ENCODE measurements at places on chromosomes 6 and 20. TPM values are rescaled to one million over a fixed set of nuclear protein-coding genes. Genes with fewer than 3 reads are reported as not detected.

The GRIK2 gene
- total RNA-seq = 1.1 TPM

The TRIM26 gene
- total RNA-seq = 23.5 TPM

The TNFRSF21 gene
- total RNA-seq = 35.2 TPM

The GABBR1 gene
- total RNA-seq = 9.5 TPM

The OOEP gene
- total RNA-seq = not detected

The COX4I2 gene
- total RNA-seq = not detected

The AGPAT4 gene
- 6.6 TPM for total RNA-seq

The DEFB132 gene
- not detected for total RNA-seq

The NNAT gene
- 20.9 TPM for total RNA-seq

The C20orf96 gene
- total RNA-seq = 2.3 TPM

The SLA2 gene
- not detected for total RNA-seq

The RALGAPA2 gene
- total RNA-seq = 5.7 TPM

The PAX1 gene
- total RNA-seq = not detected

The KHDRBS2 gene
- total RNA-seq = not detected

The IRF4 gene
- total RNA-seq = 0.25 TPM

The SDCBP2 gene
- total RNA-seq = 2.3 TPM

The SLC32A1 gene
- total RNA-seq = not detected

The PRR18 gene
- total RNA-seq = under 0.01 TPM

The CDC25B gene
- total RNA-seq = 54.3 TPM

The TFAP2C gene
- 1.5 TPM for total RNA-seq

The GFOD1 gene
- 1.5 TPM for total RNA-seq

The FAM83C gene
- total RNA-seq = not detected

The ZSWIM3 gene
- 2.6 TPM for total RNA-seq

The SLC44A4 gene
- total RNA-seq = 1.9 TPM

The GPR63 gene
- total RNA-seq = 2.0 TPM

The SPTLC3 gene
- total RNA-seq = 3.7 TPM

The EBF4 gene
- 0.98 TPM for total RNA-seq

The EDN1 gene
- 30.0 TPM for total RNA-seq

The SERINC1 gene
- 86.8 TPM for total RNA-seq

The RALGAPB gene
- 17.8 TPM for total RNA-seq

The RGS17 gene
- 5.2 TPM for total RNA-seq

The NR2E1 gene
- not detected for total RNA-seq

The RBM24 gene
- 9.9 TPM for total RNA-seq

The HLA-DRA gene
- not detected for total RNA-seq

The ZBP1 gene
- total RNA-seq = not detected

The WFDC12 gene
- not detected for total RNA-seq

The BPIFB1 gene
- total RNA-seq = not detected

The ZNF318 gene
- total RNA-seq = 7.7 TPM

The CRIP3 gene
- not detected for total RNA-seq

The HCRTR2 gene
- not detected for total RNA-seq

The GLP1R gene
- total RNA-seq = not detected

The FRK gene
- 1.6 TPM for total RNA-seq

The PEX7 gene
- total RNA-seq = 7.5 TPM

The ACSS1 gene
- 8.7 TPM for total RNA-seq

Data from mesangial cell (primary cell).